ENCODE measurements at places on chromosomes 5 and 9.

GRCh38 chr5:3320317-3320875 is 275.2 kb upstream of the IRX1 start:
- DNase-seq: no peak

DNA sequence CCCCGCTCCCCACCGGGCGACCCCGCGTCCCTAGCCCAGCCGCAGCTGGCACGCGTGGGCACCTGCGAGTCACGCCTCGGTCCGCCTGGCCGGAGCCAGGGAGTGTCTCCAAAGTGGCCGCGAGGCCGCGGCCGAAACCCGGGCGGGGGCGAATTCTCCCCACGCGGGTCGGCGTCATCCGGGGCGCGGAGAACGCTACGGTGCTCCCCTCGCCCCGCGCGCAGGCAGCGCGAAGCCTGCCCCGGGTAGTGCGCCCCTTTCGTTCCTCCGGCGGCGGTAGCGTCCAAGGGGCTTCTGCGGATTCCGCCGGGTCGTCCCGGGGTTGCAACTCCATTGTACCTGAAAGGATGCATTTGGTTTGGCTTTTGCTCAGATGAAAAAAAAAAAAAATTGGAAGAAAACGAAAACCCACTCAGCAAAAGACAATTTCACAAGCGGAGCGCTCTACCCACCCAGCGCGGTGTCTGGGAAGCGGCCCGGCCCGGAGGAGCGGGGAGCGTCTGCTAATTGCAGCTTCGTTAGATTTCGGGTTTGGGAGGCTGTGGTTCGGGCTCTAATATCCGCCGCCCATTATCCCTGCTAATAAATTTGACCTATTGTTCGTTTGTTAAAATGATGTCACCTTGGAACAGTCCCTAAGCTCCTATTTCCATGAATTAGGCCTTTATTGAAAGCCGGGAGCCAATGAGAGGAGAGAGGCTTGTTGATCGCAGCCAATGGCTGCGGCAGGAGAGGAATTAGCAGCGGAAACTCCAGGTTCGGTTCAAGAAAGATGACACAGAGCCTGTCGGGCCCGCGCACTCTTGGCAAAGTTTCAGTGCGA is at the start of gene TLX3:
TSS of gene TLX3 (plus strand) at position 796 of the 823 bp plus-strand sequence. CDS start 118 bp downstream, outside the sequence.
- DNase-seq: no peak

DNA sequence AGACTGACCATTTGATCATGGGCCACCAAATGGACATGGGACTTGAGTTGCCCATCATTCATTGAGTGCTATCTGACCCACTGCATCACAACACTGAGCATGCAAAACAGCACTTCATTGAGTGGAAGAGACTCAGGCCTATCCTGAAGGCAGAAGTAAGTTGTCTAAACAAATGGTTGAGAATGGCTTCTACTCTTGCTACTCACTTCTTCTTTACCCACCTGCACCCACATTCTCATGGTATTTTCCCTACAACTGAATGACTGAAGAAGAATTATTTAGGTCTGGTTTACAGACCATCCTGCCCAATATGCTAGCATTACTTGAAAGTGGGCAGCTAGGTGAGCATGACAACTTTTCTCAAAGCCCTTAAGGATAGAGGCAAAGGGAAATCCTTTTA is 41.0 kb upstream of the PIP5K1B start:
- no peak for DNase-seq

DNA sequence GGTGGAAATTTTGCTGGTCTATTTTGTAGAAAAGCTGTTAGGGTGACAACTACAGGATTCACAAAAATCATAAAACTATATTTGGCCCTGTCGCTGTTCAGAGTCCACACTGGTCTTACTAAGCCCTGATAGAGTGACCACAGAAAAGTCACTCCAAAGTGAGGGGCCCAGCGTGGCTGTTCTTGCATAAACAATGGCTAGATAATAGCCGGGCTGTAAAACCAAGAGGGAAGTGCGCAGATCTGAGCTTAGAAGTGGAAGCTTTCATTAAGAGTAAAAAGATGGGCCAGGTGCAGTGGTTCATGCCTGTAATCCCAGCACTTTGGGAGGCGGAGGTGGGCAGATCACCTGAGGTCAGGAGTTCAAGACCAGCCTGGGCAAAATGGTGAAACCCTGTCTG is 15.5 kb upstream of the CTSL start:
- no peak for DNase-seq

DNA sequence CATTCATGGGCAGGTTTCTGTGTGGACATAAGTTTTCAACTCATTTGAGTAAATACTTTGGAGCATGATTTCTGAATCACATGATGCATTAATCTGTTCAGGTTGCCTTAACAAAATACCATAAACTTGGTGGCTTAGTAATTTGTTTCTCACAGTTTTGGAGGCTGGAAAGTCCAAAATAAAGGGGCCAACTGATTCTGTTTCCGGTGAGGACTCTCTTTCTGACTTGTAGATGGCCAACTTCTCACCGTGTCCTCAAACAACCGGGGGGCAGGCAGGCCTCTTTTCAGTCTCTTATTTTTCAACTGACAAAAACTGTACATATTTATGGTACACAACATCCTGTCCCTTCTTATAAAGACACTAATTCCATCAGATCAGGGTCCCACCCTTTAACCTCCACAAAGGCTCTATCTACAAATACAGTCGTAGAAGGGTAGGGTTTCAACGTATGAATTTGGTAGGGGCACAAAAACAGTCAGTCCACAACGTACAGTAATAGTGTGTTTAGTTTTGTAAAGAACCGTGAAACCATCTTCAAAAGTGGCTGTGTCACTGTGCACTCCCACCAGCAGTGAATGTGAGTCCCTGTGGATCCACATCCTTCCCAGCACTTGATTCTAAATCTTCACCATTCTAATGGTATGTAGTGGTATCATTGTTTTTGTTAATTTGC is 37.2 kb downstream of the MLLT3 start:
- no peak for DNase-seq

DNA sequence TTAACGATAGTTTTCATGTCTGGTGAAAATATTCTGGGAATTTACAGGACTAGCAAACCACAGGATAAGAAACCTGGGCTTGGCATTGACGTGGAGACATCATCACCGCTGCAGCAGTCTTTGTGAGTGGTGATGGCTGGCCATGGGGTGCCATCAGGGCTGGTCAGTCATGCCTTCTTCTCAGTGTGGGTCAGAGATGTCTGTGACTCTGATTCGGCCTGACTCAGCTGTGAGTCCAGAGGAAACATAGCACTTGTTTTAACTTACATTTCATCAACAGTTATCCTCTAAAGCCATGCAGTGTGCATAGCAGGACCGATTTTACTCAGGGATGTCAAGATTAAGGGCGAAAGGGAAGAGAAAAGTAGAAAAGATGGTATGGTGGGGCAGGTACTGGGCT is 33.2 kb upstream of the CYFIP2 start:
- no peak for DNase-seq

DNA sequence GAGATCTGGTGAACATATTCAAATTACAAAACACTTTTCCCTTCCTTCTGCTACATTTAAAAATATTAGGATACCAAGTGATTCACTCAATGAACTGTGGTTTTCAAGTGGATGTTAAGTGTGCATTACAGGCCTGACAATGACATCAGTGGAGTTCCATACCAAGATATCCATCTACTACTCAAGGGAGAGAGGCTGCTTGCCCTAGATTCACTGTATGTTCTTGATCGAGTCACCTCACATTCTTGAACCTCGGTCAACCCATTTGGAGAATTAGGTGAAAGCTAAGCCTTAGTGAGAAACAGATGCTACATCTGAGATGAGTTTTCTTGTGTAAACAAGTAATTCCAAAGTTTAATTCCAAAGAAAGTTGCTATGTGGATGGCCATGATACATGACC is 142.2 kb downstream of the FGF10 start:
- no peak for DNase-seq

GRCh38 chr5:152549709-152550108 is 144.6 kb upstream of the NMUR2 start:
- DNase-seq: no peak

GRCh38 chr9:127090341-127090985 is 32.0 kb downstream of the ANGPTL2 start:
- DNase-seq: no peak

- DNase-seq: no peak
Observed at GRCh38 chr9:80586786-80587330, 1015.1 kb downstream of the TLE4 start.

- no peak for DNase-seq
Observed at GRCh38 chr5:10812218-10812617, 51.2 kb upstream of the DAP start.

GRCh38 chr5:178192244-178192643 is 5.1 kb upstream of the GMCL2 start:
- DNase-seq: no peak

DNA sequence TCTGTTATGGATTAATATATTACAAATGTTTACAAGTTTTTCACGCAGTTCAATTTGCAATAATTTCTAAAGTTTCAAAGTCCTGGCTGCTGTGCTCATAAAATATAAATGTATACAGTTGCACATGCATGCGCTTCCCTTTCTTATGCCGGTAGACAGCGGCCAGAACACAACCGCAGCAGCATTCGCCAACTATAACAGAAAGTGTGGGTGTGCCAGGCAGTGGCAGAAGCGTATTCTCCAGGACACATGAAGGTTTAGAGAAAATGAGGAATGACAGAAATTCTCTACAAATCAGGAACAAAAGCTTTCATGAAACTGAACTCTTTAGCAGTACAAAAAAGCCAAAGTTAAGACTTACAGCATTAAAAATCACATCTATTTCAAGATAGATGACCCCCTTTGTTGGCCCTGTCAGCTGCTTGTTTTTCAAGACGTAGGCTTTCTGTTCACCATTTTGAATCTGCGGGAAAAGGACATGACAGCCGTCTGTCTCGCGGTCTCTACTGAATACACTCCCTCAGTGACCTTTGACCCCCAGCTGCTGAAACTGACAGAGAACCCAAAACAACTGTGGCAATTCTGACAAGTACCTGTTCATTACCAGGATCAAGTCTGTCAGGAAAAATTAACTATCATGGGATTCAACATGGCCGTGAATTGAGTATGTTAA is 252.2 kb downstream of the SLF1 start:
- DNase-seq: no peak

DNA sequence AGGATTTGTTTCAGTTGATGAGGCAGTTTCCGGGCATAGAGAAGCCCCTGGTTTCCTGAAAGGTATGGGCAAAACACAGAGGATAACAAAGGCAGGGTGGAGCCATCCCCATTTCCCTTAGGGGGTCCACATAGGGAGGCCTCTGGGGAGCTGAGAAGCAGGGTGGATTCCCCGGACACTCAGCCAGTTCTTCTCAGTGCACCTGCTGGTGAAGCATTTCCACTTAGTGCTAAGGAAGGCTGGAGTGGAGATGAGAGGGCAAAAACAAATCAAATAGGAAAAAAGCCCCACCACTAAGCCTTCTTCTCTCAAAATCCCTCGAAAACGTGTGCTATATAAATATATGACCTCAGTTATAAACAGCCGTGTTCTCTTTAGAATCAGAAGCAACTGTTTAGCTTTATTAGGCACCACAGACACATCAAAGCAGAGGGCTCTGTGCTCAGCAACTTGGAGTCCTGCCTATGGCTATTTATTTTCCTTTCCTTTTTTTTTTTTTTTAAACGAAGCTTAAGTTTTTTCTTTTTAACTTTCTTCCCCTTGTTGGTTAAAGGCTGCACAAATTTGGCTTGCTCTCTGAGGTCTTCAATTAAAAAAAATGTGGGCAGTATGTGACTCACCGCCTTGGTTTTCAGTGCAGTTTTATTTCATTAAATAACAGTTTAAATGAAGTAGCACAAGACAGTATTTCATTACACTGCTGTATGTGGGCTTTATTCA is 67.7 kb downstream of the PRDM6 start:
- DNase-seq: no peak

GRCh38 chr5:153573326-153574033 is 83.0 kb downstream of the GRIA1 start:
- no peak for DNase-seq

DNA sequence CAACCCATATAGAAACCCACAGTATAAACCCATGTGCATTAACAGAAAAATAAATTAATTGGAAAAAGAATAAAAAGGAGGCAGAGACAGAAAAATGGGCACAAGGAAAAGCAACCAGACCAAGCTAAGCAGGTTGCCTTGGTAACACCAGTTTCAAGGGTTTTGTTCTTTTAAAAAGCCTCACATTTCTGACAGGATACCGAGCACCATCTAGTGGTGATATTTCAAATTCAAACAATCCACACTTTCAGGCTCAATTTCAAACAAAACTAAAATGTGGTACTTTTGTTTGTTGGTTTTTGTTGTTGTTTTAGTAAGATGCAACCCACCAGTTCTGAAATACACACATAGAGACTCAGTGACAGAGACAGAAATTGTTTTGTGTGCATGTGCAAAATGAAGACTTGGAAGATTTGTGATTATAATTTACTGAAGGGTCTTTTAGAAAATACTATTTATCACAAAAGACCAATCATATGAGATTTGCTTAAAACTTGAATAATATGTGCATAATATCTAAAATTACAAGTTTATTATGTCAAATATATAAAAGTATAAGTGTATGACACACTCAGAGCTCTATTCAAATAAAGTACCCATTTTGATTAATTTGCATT is 318.2 kb downstream of the SLCO4C1 start:
- no peak for DNase-seq

- no peak for DNase-seq
Observed at GRCh38 chr9:31730398-31730797, 654.0 kb upstream of the ACO1 start.

DNA sequence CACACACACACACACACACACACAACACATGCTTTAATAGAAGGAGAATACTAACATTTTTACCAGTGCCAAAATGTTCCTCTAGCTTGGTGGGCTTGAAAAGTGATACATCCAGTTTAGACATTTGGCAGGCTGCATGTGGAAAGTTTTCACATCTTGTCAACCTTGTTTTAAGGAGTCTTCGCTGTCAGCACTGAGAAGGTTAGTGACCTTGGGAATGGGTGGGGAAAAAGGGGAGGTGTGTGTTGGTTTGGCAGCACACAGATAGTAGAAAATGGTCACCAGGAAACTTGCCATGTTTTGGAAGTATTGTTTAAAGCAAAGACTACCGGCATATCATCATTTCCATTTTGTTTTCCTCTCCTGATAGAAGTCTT is 346.5 kb upstream of the ADAMTSL1 start:
- no peak for DNase-seq

GRCh38 chr9:124507880-124508423 is 753 bp upstream of the NR5A1 start:
- DNase-seq: no peak

DNA sequence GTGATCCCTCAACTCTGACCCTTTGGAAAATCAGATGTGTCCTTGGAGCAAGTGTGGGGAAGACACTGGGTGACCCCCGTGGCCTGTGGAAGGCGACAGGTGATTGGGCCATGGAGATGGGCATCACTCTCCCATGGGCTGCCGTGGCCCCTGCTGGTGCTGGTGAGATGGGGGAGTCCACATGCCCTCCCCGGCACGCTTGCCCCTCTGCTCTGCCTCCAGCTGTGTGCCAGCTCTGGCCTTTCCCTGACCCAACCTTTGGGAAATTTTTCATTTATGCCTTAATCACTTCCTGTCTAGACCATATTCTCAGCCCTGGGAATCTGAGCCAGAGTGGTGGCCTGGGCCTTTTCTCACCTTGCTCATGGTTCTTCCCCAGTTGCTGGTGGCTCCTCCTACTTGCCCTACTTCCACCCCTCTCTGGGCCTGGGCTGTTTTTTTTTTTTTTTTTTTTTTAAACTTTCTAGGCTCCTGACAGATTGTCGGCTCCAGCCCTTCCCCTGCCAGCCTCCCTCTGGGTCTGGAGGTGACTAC is 56.6 kb downstream of the RGS3 start:
- no peak for DNase-seq

- DNase-seq: no peak
Observed at GRCh38 chr5:68264024-68264956, 48.7 kb downstream of the PIK3R1 start.

GRCh38 chr5:60487885-60488442 is 212.0 kb downstream of the DEPDC1B start:
- DNase-seq: no peak

- DNase-seq: no peak
Observed at GRCh38 chr5:82045554-82046275, 73.9 kb downstream of the ATG10 start.
